ENCODE measurements at places on chromosomes 13 and 19. TPM values are rescaled to one million over a fixed set of nuclear protein-coding genes. Genes with fewer than 3 reads are reported as not detected.

Gene IRGC
- not detected for polyA plus RNA-seq

Gene PSG2
- polyA plus RNA-seq: not detected

Gene URAD
- polyA plus RNA-seq: not detected

Gene STK24
- 109 TPM for polyA plus RNA-seq

Gene FOXO1
- polyA plus RNA-seq: 12.9 TPM

Gene LACC1
- 4.1 TPM for polyA plus RNA-seq

Gene SYNE4
- polyA plus RNA-seq: 13.2 TPM

Gene TMEM86B
- polyA plus RNA-seq: 4.4 TPM

Gene HMG20B
- 95.0 TPM for polyA plus RNA-seq

Gene SHISA7
- polyA plus RNA-seq: 0.26 TPM

GRCh38 chr13:109989686-109990085 lies 203.3 kb upstream of the IRS2 start:
- no peak for DNase-seq

GRCh38 chr19:10625003-10625761 lies at the start of gene SLC44A2:
SLC44A2 (plus strand) TSS chr19:10625553; CDS start chr19:10625634, 81 bp downstream.
- DNase-seq: peak; percentile 87

GRCh38 chr19:51733742-51734522 lies 10.1 kb upstream of the HAS1 start:
- no peak for DNase-seq

DNA sequence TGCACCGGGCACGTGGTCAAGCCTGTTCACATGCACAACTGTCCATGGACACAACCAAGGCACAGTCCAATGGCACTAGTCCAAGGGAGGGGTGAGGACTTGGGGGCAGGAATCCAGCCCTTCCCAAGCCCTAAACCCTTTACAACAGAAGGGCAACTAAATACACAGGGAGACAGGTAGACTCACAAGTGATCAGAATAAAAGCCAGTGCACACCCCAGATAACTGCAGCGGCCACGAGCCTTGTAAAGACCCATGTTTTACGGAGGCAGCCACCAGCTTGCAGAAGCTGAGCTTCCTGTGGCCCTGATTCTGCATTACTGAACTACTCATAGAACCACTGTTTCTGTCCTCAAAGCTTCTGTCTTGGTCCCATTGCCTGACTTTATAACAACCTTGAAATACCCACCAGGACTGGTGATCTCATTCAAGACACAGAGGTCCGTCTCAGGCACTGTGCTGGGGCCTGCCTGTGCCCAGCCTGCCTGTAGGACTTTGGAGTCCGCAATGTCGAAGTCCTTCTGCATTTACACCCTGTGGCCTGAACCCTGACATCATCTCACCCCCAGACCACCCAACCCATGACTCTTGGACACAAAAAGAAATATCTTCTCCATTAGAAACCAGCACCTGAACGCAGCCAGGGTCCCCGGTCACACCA lies 181.2 kb downstream of the COL4A1 start:
- no peak for DNase-seq

DNA sequence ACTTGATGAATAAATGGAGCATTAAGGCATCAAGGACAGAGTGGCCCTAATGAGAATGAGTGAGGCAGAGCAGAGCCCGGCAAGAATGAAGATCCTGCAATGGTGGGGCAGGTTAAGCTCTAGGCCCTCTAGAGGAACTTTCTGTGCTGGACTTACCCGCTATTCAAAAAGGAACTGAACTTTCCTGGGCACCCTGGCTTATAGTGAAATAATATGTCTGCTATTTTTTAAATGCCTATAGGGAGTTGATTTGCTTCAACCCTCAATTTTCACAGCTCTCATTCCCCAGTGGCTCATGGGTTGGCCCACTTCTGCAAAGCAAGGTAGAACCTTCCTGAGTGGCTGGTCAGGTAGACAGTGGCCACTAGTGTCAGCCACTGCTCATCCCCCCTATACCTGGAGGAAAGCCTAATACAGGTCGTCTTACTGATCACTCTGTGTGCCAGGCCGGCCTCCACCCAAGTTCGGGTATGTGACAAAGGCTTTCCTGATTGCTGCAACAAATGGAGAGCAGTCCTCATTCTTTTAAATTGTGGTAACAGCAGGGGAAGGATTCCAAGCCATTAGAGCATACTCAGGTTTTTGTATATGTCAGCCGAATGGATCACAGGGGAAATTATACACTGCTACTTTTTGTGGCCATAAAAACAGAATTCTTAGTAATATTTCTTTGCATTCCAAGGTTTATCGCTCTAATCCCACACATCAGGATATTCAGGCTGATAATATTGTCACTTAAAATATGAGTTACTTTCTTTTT lies 103.0 kb downstream of the KL start:
- DNase-seq: no peak

GRCh38 chr19:16542910-16543472 lies 754 bp upstream of the CHERP start:
- no peak for DNase-seq

DNA sequence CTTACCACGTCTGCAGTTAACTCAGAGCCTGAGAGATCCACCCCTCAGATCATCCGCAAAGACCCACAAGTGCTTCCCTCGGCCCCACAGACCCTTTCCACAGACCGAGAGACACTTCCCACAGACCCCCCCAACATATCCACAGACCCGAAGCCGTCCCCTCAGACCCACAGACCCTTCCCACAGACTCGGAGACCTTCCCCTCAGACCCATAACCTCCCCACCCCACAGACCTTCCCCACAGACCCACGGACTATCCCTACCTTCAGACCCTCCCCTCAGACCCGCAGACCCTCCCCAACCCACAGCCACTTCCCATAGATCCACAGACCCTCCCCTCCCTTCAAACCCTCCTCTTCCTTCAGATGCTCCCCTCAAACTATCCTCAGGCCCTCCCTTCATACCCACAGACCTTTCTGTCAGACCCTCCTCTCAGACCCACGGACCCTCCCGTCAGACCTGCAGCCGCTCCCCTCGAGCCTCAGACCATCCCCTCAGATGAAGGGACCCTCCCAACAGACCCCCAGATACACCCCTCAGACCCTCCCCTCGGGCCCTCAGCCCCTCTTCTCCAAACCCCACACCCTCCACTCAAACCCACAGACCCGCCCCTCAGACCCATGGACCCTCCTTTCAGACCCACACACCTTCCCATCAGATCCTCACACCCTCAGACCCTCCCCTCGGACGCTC lies 20.1 kb upstream of the TFDP1 start:
- DNase-seq: no peak

DNA sequence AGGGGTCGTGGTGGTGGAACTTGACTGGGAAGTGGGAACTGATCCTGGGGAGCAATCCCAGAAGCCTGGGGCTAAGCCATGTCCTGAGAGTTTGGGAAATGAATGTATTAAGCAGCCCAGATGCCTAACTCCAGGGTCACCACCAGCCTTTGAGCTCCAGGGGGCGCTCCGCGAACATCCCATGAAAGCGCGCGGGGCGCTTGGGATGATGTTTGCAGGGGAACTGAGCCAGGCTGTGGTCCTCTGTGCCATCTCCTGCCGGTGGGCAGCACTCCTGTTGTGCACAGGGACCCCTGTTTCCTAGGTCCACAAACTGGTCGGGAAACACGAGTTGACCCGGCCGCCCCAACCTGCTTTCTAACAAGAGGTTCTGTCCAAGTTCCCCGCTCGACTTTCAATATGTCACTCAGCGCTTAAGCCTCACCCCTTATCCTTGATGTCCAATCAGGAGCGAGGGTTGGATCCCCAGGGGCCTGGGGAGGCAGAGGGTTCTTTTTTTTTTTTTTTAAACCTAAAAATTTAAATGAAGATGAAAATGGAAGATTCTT lies 14.4 kb downstream of the LEUTX start:
- peak; percentile 75 for DNase-seq

DNA sequence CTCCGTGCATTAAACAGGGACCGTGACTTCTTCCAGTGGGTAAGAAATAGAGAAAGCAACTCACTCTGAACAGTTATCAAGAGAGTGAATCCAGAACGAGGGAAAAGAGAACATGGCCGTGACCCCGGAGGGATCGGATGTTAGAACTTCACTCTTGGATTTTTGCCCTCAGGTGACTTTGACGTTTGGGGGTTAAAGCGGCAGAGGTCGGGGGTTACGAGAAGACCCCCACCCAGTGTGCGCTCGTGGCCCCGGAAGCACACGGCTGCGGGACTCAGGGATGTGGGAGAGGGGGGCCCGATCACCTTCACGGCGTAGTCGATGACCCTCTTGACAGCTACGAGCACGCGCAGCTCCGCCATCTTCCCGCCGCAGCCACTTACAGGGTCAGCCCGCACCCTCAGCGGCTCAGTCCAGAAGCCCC lies at the start of gene ETFB:
TSS of gene ETFB (minus strand) at position 424 of the 424 bp plus-strand sequence. CDS start at position 362, 62 bp downstream.
- DNase-seq: no peak

DNA sequence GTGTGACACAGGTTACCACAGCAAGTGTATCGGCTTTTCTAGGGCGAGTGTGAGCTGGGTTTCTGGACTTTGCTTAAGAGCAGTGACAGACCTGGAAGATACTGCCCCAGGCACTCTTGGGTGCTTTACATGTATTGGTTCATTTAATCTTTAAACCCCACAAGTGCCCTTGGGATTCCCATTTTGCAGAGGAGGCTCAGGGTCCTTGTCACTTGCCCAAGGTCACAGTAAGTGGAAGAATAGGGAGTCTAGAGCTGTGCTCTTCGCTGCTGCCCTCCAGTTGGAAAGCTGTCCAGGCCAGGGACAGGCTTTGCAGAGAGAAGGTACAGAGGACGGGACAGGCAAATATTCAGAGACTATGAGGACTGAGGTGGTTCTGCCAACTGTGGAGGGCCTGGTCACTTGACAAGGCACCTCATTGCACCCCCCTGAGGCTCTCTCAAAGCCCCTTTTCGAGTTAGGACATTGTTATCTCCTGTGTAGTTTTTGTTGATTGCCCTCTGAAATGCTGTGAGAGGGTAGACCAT lies 42.4 kb downstream of the BBC3 start:
- no peak for DNase-seq

DNA sequence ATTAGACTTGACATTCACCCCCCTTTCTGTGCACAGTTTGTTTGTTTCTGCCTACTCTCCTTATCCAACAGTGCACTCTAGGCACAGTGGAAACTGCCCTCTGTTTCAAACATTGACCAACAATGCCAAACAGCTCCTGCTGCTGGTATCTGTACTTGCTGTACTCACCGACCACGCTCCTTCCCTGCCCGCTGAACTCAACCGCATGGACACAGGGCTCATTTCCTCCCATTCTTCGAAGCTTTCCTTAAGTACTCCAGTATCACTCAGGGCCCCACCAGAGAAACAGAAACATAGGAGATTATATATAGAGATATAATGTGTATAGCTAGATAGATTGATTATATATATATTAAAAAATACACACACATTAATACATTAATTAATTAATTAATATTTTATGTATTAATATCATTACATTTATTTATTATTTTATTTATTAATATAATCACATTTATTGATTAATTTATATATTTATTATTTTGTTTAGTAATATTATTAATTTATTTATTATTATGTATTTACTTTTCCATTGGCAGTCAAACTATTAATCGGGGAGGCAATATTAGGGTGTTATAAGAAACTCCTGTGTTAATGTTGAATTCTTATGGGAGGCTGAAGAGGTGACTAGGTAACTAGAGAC lies 1528.2 kb downstream of the EFNB2 start:
- DNase-seq: no peak

DNA sequence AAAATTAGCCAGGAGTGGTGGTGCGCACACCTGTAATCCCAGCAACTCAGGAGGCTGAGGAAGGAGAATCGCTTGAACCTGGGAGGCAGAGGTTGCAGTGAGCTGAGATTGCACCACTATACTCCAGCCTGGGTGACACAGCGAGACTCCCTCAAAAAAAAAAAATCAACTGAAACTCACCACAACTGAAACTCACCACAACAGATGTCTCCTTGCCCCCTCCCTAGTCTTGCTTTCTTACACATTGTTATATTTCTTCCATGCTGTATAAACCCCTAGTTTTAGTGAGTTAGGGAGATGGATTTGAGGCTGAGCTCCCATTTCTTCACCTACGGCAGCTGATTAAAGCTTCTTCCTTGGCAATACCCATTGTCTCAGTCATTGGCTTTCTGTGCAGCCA lies 3.3 kb downstream of the ZIM3 start:
- DNase-seq: no peak

DNA sequence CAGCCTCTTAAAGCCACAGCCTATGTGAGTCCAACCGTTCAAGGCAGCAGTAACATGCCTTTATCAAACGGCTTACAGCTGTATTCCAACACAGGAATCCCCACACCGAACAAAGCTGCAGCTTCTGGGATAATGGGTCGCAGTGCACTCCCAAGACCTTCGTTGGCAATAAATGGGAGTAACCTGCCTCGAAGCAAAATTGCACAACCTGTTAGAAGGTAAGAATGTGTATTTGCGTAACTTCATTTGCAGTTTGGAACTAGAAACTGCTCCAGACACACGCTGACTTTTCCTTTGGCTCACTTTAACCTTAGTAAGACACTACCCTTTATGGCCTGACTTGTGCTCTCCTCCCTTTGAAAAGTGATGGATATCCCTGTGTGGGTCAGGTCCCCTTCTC lies 63.4 kb downstream of the SLAIN1 start:
- DNase-seq: no peak

DNA sequence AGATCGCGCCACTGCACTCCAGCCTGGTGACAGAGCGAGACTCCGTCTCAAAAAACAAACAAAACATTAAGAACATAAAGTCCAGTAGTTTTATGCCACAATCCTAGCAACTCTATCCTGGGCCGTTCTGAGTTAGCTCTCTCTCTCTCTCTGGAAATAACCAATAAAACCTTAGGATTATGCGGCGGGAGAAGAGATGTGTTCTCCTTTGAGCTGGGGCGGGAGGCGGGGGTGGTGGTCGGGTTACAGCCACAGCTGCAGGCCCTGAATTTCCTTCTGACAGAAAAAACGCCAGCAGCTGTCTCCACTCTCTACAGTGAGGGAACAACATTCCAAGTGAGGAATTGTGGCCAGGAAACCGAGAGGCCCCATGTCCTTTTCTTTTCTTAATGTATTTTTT lies 9.1 kb upstream of the PNMA8A start:
- DNase-seq: peak; percentile 94

DNA sequence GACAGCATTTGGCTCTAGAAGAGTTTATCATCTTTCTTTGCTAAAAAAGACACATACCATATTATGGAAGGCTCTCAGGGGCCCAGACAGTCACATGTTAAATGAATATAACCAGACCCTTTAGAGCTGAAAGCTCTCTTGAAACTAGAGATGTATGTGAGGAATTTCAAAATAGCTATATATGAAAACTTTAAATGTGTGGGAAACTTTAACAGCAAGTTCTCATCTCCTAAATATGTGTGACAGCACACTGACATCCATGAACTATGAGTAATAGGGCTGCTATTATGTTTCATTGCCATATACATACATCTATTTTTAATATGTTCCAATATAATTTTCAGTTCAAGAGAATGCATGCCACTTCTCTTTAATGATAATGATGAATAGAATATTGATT lies 509.5 kb downstream of the GPC6 start:
- no peak for DNase-seq

- DNase-seq: no peak
Measured at GRCh38 chr19:12260861-12261260, 33.8 kb downstream of the ZNF44 start.

GRCh38 chr13:77691871-77692270 lies 5.6 kb upstream of the SLAIN1 start:
- no peak for DNase-seq

DNA sequence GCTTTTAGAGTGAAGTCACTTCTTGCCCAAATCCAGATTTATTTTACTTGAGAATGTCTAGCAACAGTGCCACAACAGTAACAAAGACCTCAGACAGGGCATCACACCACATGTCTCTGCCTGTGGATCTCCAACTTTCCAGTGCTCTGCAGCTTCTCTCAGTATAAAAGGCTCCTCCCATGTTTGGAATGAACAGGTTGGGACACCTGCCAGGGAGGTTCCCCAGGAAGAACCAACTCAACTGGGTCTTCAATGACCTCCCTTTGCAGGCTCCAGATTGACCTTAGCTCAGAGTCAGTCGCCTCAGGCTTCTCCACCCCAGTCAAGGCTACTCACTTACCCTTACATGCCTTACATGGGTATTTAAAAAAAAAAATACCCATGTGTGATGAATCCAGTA lies 3.4 kb downstream of the ZNF823 start:
- DNase-seq: no peak

Measured in renal pelvis (tissue), 12 donors.